Airway epithelial cell (primary cell): ENCODE measurements at places on chromosomes 11 and 22. TPM values are rescaled to one million over a fixed set of nuclear protein-coding genes. Genes with fewer than 3 reads are reported as not detected.

The TBX10 gene
- not detected in 2 replicates for total RNA-seq

The ATF4 gene
- total RNA-seq, result 307 and 311 TPM in 2 replicates

The TSPAN32 gene
- total RNA-seq, result not detected in 2 replicates

The PTGDR2 gene
- 0.07 TPM in 1 of 2 replicates, not detected in the other for total RNA-seq

The GRK3 gene
- 1.0 and 2.1 TPM in 2 replicates for total RNA-seq

The TMPRSS5 gene
- not detected in 2 replicates for total RNA-seq

The C22orf31 gene
- total RNA-seq, result not detected in 2 replicates

The KCTD14 gene
- total RNA-seq, result 6.0 and 7.1 TPM in 2 replicates
